NCI-H69 (cell line): ENCODE measurements at places on chromosomes 4 and X.

DNA sequence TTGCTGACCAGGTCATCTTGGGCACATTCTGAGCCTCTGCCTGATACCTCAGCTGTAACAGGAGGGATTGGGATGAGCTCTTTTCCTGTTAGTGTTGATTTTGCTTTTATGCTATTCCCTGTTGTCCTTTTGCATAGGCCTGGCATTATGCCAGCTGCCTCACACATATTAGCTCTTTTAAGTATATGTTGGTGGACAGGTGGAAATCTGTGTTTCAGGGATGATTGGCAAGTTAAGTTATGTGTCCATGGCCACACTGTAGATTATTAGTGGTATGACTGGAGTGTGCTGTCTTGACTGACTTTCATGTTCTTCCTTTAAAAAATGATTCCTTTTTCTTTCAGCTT, 28.9 kb downstream of the NSD2 start:
- DNase-seq: peak; percentile 48

DNA sequence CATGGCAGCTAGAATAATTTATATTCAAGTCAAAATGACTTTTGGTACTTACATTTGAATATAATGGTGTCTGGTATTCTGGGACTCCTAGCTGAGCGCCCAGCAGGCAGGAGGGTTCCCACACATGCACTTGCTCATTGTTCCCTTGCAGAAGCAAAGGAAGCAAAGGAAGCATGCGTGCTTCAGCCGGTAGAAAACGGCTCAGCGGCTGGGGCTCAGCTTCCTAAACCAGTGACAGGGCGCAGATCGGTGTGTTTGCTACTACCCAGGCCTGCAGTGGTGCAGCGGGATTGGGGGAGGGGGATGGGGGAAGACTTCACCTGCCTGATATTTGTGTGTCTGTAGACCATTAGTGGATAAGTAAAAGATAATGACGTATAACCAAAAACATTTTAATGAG, 978.3 kb upstream of the TENM3 start:
- peak; percentile 94 for DNase-seq

DNA sequence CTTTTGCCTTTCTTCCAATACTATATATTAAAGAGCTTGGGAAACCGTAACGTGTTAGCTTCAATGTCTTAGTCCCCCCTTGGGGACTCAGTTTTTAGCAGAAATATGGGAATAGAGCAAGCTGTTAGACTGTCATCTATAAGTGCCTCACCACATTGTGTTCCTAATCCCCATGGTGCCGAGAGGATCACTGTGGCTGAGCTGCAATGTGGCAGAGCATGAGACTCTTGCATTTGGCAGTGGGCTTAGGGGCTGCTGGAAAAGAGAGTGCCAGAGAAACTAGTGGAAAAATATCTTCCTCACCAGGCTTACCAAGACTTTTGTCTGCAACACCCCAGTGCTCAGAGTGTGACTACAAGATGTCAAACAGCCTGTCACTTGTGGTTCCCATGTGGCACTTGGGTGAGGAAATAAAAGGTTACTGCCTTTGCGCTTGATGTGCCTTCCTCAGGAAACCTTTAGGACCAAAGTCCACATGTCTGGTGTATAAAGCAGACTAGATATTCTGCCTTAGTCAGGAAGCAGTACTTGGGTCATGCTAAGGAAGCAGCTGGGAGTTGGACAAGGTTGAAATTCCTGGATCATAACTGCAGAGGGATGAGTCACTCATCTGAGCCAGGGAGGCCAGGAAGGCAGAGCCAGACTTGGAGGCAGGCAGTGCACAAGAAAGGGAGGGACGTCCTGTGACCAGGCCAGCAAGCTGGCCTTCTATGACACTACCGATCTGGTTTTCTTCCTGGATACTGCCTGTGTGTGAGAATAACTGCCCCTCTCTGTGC, 9.7 kb upstream of the MAGEA4 start:
- no peak for DNase-seq

- DNase-seq: no peak
Observed at GRCh38 chr4:152243206-152243605, 292.7 kb downstream of the FBXW7 start.

- peak; percentile 1 for DNase-seq
Observed at GRCh38 chrX:95427389-95427788, 1257.3 kb upstream of the DIAPH2 start.

GRCh38 chr4:14465057-14465456, 537.2 kb upstream of the CPEB2 start:
- DNase-seq: no peak

DNA sequence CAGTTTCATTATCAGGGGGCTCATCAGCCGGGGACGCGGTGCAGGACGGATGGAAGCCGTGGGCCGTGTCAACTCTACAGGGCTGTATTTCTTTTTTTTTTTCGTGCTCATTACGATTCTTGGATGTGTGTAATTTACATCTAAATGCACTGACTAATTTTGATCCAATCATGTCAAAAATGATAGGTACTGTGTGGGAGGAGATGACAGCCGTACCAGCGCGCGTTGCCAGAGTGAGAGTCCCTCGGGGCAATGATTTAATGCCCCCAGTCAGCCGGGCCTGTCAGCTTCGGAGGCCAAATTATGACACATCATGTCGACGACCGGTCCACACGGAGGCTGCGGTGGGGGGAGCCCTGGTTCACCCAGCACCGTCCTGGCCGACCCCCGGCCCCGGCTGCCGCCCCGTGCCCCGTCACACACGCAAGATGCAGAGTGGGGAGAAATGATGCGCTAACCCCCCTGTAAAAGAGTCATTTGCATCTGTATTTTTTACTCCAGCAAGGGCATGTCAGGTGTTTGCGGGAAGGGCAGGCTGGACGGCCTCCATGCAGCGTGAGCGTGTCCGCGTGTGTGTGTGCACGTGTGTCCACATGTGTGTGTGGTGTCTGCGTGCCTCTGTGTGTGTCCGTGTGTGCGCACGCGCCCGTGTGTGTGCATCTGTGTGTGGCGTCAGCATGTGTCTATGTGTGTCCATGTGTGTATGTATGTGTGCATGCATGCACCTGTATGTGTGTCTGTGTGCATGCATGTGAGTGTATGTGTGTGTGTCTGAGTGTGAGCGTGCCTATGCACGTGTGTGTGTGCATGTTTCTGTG, 74.3 kb upstream of the PPP2R3B start:
- DNase-seq: no peak

- no peak for DNase-seq
Observed at GRCh38 chr4:105374071-105374470, 99.8 kb downstream of the PPA2 start.

DNA sequence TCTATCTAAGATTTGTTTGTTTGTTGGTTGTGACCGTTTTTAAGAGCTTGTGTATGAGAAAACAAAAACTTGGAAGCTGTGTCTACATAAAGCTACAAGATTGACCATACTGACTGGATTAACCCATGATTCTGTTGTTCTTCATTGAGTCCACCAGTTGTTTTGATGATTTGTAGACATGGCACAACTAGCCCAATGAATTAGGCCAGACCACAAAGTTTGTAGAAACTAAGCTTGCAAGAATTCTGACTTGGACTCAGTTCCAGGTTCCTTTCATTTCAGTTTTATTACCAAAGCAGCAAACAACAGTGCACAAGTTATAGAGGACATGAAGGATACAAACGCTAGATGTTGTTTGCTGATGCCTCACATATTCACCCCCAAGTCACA, 119.3 kb downstream of the RASGEF1B start:
- DNase-seq: no peak

- DNase-seq: peak; percentile 9
Observed at GRCh38 chr4:153759407-153760316, at the start of gene RNF175. RNF175 (minus strand) TSS chr4:153760024; CDS start chr4:153759862, 162 bp downstream.

- DNase-seq: no peak
Observed at GRCh38 chr4:84718699-84719098, 135.8 kb downstream of the CDS1 start.

GRCh38 chr4:144450526-144450925, 195.4 kb upstream of the HHIP start:
- DNase-seq: no peak

GRCh38 chr4:99159699-99160098, 15.6 kb upstream of the ADH4 start:
- no peak for DNase-seq

DNA sequence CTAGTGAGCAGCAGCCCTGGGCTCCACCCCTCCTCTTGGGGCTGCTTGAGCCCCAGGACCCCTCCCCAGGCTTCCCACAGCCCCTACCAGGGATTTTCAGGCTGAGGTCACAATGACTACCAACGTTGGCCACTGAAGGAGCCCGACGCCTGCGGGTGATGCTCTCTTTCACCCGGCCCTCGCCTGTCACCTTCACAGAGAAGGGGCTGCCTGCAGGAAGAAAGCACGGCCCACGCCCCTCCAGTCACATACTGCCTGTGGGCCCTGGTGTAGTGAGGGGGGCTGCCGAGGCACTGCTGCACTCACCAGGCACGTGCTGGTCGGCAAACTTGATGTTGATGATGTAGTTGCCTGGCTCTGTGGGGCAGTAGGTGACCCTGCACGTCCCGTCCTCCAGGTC, 22.0 kb downstream of the FLNA start:
- DNase-seq: no peak

- DNase-seq: peak; percentile 43
Observed at GRCh38 chrX:39445336-39445735, 644.1 kb downstream of the MID1IP1 start.

- DNase-seq: peak; percentile 18
Observed at GRCh38 chr4:143438710-143439109, 74.8 kb upstream of the SMARCA5 start.

- DNase-seq: no peak
Observed at GRCh38 chr4:100189820-100190642, at the start of gene DDIT4L. DDIT4L (minus strand) TSS chr4:100190468; CDS start chr4:100189983, 485 bp downstream.

GRCh38 chrX:151039351-151039750, 56.2 kb downstream of the HMGB3 start:
- DNase-seq: no peak

DNA sequence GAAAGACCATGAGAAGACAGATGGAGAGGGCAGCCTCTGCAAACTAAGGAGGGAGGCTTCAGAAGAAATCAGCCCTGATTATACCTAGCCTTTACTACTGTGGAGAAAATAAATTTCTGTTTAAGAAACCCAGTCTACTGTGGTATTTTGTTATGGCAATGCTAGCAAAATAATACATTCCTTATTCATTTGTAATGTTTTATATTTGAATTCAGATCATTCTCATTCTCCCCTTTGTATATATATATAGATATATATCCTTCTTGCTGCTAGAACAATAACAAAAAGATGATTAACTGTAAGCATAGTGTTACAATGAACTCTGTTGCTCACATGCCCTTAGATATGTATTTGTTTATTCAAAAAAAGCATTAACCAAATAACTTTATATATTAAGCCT, 22.5 kb downstream of the DMD start:
- DNase-seq: no peak

DNA sequence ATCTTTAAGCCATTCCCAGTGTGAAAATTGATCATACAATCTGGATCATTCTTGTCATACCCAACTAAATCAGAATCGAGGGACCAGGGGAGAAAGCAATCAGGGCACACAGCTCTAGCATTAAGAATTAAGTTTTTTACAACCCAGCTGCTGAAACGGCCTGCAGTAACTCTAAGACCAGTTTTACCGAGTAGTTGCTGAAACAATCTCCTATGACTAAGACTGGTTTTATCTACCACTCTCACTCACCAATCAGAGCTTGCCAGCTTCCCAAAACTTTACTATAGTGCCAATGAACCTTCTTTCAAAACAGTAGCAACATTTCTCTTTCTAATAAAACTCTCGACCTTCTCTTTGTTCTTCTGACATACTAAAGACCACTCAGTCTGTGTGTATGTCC, 2.8 kb upstream of the SAP30 start:
- DNase-seq: peak; percentile 25

DNA sequence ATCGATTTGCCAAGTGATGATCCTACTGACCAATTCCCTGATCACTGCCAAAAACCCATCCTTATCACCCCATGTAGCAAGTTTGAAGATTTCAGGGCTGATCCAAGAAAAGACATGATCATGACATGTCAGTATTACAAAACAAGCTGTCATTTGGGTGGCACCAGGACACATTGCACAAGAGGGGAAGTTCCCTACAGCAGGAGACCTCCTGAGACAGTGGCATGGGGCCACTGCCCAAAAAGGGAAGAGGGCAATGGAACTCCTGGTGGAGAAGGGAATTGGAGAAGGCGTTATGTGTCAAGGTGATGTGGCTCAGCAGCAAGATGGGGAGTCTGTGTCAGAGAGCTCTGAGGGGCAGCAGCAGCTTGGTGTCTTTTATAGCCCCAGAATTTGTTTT, 43.4 kb downstream of the ZNF182 start:
- DNase-seq: no peak

- DNase-seq: no peak
Observed at GRCh38 chr4:13918991-13919441, 291.5 kb upstream of the BOD1L1 start.

- DNase-seq: no peak
Observed at GRCh38 chrX:94515009-94515408, 841.0 kb downstream of the FAM133A start.

- DNase-seq: peak; percentile 61
Observed at GRCh38 chrX:143634309-143634662, 1.6 kb downstream of the SLITRK4 start.

DNA sequence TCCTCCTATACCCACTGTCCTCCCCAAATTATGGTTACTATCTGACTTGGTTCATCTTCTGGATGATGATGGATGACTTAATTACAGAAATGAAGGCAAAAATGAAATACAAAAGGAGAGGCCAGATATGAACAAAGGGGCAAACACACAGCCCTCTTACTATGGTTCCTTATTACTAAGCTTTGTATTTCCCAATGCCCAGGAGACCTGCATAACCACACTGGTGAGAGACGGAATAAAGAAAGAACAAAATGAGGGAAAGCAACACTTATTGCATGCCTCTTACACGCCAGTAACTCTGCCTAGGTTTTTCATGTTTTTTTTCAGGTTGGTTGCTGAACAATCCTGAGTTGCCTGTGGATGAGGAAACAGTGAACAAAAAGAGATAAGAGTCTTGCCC, 120.5 kb downstream of the SLC10A7 start:
- DNase-seq: no peak

DNA sequence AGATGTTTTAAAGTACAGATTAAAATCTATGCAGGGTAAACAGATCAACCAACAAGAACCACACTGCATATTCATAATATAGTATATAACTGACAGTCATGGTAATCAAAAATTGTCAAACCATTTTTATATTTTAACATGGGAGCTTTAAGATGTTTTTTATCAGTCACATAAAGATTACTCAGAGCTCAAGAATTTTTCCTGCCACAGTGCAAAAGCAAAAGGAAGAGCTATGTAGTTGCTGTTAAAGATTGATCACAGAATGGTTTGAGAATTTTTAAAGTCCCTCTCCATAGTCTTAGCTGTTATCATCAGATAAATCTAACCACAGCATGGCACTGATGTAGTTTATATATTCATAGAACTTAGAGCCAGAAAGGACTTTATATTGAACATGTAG, 8.5 kb downstream of the RAB9B start:
- no peak for DNase-seq
